NK-92 treated with Interleukin-12 subunit alpha and Interleukin-12 subunit beta, amount 100 ng/mL, for 24 hours (cell line): ENCODE measurements at places on chromosomes 5 and 9.

DNA sequence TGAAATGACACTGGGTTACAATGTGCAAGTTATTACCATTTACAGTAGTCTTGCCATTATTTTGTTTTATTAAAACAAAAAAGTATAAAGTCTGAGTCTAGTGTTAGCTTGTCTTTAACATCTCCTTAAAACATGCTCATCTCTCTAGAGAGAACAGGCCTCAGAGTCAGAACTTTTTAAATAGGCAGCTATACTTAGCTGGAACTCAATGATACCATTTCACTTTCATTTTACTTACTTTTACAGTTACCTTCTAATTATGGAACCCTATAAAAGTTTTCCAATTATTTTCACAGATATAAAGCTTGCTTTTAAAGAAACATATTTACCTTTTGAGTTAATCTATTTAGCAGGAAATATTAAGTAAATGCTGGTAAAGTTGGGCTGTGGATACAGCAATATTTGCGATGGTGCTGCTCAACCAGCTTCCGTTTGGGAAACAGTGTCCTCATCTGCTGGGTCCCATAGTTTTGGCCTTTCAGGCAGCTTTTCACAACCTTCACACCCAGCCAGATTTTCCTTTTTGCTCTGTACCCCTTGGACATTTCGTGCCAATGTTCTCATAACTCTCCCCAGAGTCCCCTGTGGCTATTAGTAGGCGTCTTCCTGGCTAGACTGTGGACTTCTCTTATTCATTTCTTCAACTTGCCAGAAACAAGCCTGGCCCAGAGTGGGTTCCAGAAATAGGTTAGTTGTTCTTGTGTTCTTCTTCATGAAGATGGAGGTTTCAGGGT, 36.3 kb upstream of the UBTD2 start:
- no peak for DNase-seq

DNA sequence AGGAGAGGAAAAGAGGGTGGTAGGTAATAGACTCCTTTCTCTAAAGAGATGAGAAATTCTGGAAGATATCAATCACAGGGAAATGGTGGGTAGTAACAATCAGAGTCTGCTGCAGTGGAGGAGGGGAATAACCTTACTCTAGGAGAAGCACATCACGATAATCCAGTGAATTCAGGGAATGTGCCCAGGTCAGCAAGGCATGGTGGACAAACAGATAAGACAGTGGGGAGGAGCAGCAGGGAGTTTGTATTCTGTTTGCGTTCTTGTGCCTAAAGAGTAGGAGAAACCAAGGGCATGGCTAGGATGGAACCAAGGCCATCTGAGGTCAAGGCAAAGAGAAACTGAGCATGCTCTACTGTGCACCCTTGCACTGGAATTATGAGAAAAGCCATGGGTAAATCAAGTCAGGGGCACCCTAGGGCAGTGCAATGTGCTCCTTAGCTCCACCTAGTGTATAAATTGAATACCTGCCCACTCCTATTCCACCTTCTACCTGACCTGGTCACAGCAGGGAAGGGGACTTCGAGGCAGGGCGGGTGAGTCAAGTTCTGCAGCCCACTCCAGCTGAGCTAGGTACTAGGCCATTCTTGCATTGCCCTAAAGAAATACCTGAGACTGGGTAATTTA, 31.6 kb downstream of the RETREG1 start:
- DNase-seq, result no peak

- no peak for DNase-seq
Observed at GRCh38 chr5:88172847-88173758, 95.5 kb downstream of the TMEM161B start.

DNA sequence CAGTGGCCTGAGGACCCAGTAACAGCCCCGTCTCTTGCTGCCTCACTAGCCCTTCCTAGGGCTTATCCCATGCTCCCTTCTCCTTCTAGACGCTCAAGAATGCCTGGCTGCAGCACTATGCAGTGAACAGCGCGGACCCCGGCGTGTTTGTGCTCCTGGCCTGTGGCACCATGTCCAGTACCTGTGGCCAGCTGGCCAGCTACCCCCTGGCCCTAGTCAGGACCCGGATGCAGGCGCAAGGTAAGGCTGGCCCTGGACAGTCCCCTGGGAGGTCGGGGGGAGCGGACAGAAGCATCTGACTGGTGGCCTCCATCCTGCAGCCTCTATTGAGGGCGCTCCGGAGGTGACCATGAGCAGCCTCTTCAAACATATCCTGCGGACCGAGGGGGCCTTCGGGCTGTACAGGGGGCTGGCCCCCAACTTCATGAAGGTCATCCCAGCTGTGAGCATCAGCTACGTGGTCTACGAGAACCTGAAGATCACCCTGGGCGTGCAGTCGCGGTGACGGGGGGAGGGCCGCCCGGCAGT, 20.5 kb downstream of the PTGES2 start:
- no peak for DNase-seq

DNA sequence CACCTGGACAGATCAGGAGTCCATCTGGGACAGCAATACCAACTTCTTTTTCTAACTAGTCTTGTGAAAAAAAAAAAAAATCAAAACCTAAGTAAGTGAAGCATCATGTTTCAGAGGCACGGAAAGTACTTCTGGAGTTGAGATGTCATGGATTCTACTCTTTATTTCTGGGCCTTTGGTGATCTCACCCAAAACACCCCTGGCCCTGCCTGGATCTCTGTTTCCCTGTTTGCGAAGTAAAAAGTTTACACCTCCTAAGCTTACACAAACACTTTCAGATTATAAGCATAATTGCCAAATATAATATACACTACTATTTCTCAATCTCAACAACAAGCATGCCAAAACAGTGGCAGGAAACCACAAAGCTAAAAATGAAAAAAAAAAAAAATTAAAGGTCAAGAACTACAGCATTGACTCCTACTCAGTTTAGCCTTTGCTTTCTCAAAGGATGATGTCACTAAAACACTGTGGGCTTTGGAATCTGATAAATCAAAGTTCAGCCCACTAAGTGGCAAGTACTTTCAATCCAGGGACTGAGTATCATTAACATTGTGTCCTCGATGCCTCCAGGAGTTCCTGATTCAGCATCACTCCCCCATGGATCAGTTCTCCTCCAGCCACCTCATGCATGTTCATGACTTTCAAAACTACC, 291.9 kb downstream of the NFIB start:
- no peak for DNase-seq
